ENCODE measurements at places on chromosomes 1 and 21. TPM values are rescaled to one million over a fixed set of nuclear protein-coding genes. Genes with fewer than 3 reads are reported as not detected.

DNA sequence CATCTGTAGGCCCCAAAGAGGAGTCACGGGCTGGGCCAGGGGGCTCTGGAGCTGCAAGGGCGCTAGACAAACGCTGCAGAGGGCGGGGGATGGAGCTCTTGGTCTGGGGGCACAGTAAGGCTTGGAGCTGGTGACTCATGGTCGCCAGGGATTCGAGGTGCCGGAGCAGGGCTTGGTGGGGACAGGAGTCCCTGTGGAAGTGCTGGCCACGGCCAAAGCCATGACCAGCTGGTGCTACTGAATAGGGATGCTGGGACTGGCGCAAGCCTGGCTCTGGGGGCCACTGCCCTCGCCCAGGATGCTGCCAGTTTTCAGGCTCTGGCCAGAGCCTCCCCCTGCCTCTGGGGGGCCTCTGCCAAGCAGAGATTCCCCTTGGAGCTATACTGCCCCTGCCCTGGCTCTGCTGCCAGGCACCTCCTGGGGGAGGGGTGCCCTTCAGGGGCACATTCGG lies 25.2 kb downstream of the SPOCD1 start:
- no peak overlapping the region for H3K4me3 ChIP-seq
- H3K27ac ChIP-seq: no peak overlapping the region
- H3K36me3 ChIP-seq: no peaks in the 10 kb centered on the region

DNA sequence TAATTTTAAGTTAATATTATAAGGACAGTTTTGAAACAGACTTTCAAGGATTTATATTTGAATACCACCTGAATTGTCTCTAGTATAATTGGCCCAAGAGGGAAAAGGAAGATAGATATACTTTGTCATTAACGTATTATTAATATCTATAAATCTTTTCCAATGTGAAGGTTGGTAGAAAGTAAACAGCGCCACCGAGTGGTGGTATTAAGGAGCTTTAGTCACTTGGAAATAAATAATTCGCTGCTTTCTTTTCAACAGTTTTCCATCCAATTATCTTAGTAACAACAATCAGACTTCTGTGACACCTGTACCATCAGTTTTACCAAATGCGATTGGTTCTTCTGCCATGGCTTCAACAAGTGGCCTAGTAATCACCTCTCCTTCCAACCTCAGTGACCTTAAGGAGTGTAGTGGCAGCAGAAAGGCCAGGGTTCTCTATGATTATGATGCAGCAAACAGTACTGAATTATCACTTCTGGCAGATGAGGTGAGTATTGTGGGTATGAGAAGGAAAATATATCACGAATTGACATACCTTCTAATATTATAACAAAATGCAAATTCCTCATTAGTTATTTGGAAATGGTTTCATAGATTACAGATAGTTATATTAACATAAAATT lies 37.7 kb downstream of the SH3GLB1 start:
- H3K27me3 ChIP-seq: no peaks in the 10 kb centered on the region
- no peak overlapping the region for H3K27ac ChIP-seq
- no peak overlapping the region for H3K4me3 ChIP-seq
- no peak for DNase-seq

PLA2G2A gene
- total RNA-seq: 109 TPM

DNA sequence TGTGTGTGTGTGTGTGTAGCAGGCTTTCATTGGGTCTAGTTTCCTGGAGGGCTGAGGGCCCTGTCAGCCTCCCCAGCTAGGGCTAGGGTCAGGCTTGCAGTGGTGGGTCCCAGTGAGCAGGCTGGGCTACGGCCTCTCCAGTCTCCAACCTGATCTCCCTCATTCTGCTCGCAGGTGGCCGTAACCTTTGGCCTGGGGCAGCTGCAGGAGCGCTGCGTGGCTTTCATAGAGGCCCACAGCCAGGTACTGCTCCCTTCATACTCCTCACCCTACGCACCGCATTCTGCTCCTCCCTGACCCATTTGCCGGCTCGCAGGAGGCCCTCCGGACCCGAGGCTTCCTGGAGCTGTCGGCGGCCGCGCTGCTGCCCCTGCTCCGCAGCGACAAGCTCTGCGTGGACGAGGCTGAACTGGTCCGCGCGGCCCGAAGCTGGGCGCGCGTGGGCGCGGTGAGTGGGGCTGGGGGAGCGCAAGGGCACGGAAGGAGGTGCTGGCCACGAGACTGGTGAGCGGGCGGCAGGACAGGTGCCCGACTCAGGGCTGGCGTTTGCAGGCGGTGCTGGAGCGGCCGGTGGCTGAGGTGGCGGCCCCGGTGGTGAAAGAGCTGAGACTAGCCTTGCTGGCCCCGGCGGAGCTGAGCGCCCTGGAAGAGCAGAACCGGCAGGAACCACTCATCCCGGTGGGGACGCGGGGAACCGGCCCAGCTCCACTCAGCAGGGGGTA lies 4.7 kb downstream of the BTBD19 start:
- peak overlapping the region; percentile 72 for H3K27ac ChIP-seq
- H3K4me3 ChIP-seq: peak overlapping the region; percentile 55
- peaks cover 10% of the 10 kb centered on the region for H3K4me1 ChIP-seq
- peak; percentile 71 for DNase-seq
- H3K27me3 ChIP-seq: no peaks in the 10 kb centered on the region
- no peaks in the 10 kb centered on the region for H3K36me3 ChIP-seq

SMPDL3B gene
- total RNA-seq: 0.14 TPM

DNA sequence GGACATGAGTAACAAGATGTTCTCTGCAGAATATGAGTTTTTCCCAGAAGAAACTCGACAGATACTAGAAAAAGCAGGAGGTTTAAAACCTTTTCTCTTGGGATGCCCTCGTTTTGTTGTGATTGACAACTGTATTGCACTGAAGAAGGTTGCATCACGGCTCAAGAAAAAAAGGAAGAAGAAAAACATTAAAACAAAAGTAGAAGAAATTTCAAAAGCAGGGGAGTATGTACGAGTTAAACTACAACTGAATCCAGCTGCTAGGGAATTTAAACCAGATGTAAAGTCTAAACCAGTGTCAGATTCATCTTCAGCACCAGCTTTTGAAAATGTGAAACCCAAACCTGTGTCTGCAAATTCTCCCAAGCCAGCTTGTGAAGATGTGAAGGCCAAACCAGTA lies 92.5 kb downstream of the TTC3 start:
- no peak for DNase-seq
- peaks cover 30% of the 10 kb centered on the region for H3K36me3 ChIP-seq
- H3K4me3 ChIP-seq: no peak overlapping the region

DNA sequence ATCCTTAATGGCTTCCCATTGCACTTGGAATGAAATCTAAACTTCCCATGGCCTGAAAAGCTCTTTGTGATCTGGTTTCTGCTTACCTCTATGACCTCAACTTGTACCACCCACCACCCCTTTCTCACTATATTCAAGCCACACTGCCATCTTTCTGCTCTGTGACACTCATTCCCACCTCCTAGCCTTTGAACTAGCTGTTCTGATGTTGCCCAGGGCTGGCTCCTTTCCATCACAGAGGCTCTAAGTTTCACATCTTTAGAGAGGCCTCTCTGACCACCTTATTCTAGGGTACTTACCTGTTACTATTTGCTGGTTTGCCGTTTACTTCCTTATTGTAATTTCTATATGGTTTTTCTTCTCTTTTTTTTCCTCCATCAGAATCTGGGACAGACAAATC lies 4.2 kb downstream of the MPZL1 start:
- H3K4me3 ChIP-seq: no peak overlapping the region
- H3K4me1 ChIP-seq: peaks cover 17% of the 10 kb centered on the region
- no peaks in the 10 kb centered on the region for H3K27me3 ChIP-seq
- H3K36me3 ChIP-seq: no peaks in the 10 kb centered on the region

DNA sequence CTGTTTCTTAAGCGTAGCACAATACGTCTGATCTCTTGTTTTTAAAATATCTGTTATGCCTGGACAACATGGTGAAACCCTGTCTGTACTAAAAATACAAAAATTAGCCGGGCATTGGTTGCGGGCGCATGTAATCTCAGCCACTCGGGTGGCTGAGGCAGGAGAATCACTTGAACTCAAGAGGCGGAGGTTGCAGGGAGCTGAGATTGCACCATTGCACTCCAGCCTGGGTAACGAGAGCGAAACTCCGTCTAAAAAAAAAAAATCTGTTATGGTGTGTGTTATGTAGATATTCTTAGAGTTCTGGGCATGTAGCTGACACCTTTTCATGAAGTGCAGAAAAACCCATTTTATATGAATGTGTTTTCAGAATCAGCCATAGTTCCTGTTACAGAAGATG lies 38.2 kb downstream of the RABGAP1L start:
- no peaks in the 10 kb centered on the region for H3K27me3 ChIP-seq
- no peaks in the 10 kb centered on the region for H3K4me1 ChIP-seq
- H3K36me3 ChIP-seq: no peaks in the 10 kb centered on the region
- H3K4me3 ChIP-seq: no peak overlapping the region

FMN2 gene
- 0.12 TPM for total RNA-seq

GPR3 gene
- total RNA-seq: 0.43 TPM

SERPINC1 gene
- 2,632 TPM for total RNA-seq

GRCh38 chr1:96579636-96580035 lies 141.9 kb upstream of the PTBP2 start:
- no peak for DNase-seq
- no peaks in the 10 kb centered on the region for H3K4me1 ChIP-seq
- no peak overlapping the region for H3K27ac ChIP-seq
- H3K36me3 ChIP-seq: no peaks in the 10 kb centered on the region
- no peak overlapping the region for H3K4me3 ChIP-seq

DNA sequence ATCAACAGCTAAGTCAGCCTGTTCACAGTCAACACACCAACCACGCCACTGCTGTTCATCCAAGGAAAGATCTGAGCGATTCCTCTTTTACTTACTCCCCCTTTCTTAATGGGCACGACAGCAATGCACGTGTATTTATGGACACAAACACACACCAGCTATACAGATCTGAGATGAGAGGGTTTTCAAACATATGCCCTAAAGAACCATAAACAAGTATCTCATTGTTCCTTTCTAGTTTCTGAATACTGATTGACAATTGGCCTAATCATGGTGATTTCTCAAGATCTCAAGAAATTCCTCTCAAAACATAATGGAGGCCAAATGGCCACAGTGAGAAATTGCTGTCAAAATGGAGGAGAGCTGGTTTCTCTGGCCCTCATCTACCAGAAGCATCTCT lies 18.0 kb downstream of the TOR3A start:
- no peak overlapping the region for H3K27ac ChIP-seq
- no peaks in the 10 kb centered on the region for H3K36me3 ChIP-seq
- no peaks in the 10 kb centered on the region for H3K27me3 ChIP-seq
- no peak overlapping the region for H3K4me3 ChIP-seq
- no peak for DNase-seq

GRCh38 chr1:192224396-192224795 lies 66.1 kb downstream of the RGS18 start:
- no peak overlapping the region for H3K4me3 ChIP-seq
- no peak for DNase-seq
- H3K27ac ChIP-seq: no peak overlapping the region
- H3K4me1 ChIP-seq: no peaks in the 10 kb centered on the region

- no peaks in the 10 kb centered on the region for H3K4me1 ChIP-seq
- no peak overlapping the region for H3K4me3 ChIP-seq
Observed at GRCh38 chr1:108817016-108817415, 39.9 kb downstream of the AKNAD1 start.

Data from right lobe of liver (tissue), 6 donors.